ENCODE measurements at places on chromosomes 7 and 10. TPM values are rescaled to one million over a fixed set of nuclear protein-coding genes. Genes with fewer than 3 reads are reported as not detected.

Gene NKX1-2
- not detected for polyA plus RNA-seq

Gene LRRC18
- not detected for polyA plus RNA-seq

DNA sequence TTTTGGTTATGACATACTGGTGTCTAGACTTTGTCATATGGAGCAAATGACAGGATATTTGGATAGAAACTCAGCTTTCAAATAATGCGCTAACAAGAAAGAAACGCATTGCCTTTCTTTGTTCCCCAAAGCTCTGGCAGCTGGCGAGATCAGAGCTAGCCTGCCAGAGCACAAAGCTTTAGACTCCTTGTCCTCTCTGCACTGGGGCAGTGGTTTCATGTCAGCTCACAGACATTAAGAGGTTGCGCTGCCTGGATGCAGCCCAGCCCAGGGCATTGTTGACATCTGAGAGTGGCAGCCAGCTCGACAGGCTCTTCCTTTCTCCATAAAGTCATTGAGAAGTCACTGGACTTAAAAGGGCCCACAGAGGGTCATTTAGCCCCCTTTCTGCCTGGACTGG lies 212.0 kb downstream of the PLXNA4 start:
- no peak for DNase-seq

- no peak for DNase-seq
Measured at GRCh38 chr7:46068159-46068558, 147.1 kb upstream of the IGFBP3 start.
